Subcutaneous adipose tissue (tissue), 4 donors: ENCODE measurements at places on chromosomes 12 and 14. TPM values are rescaled to one million over a fixed set of nuclear protein-coding genes. Genes with fewer than 3 reads are reported as not detected.

Gene MUCL1
- not detected for total RNA-seq

Gene PLEKHH1
- 7.9 TPM for total RNA-seq

Gene PZP
- total RNA-seq = 0.49 TPM

Gene PROX2
- total RNA-seq = not detected

Gene NRIP2
- total RNA-seq = 1.5 TPM

Gene IAPP
- total RNA-seq = not detected

Gene RNASE7
- not detected for total RNA-seq

Gene TAS2R31
- total RNA-seq = 5.7 TPM

Gene HVCN1
- 16.5 TPM for total RNA-seq

Gene SSPN
- total RNA-seq = 19.2 TPM

Gene AQP2
- not detected for total RNA-seq

Gene CD9
- total RNA-seq = 173 TPM
